ENCODE measurements at places on chromosomes 2 and 18. TPM values are rescaled to one million over a fixed set of nuclear protein-coding genes. Genes with fewer than 3 reads are reported as not detected.

- DNase-seq = no peak
Measured at GRCh38 chr2:164691346-164691887, 70.1 kb upstream of the GRB14 start.

Gene HOXD10
- total RNA-seq = not detected

Gene UXS1
- 45.8 TPM for total RNA-seq

DNA sequence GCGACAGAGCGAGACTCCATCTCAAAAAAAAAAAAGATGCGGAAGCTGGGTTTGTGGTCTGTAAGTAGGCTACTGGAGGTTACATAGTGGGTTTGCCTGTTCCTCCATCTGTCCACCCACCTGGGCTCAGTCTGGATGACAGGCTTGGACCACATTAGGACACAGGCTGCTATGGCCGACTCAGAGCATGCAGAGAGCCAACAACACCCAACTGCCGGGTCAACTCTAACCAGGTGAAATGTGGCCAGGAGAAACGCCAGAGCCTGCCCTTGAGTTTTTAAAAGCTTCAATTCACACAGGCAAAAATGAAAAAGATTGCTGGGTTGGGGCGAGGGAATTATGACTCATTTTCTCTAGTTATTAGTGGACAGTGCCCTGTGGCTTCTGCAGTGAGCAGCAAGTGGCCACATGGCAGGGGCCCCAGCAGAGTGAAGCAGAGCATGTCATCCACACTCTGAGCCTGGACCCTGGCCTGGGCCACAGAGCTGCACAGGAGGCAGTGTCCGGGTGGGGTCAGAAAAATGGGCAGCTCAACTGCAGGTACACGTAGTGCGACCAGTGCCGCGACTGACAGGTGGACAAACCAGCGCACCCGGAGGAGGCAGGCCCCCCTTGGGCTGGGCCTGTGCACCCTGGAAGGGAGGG is 67.4 kb downstream of the BIN1 start:
- no peak for DNase-seq

Gene RGPD4
- total RNA-seq = not detected

Data from PC-3 (cell line).